ENCODE measurements at places on chromosomes 4 and X.

GRCh38 chr4:101306225-101306624 is 41.1 kb downstream of the PPP3CA start:
- no peak for DNase-seq

GRCh38 chrX:69257499-69258127 is 92.4 kb upstream of the PJA1 start:
- no peak for DNase-seq

- no peak for DNase-seq
These were observed 859.3 kb upstream of the LCORL start for GRCh38 chr4:18880871-18881270.

DNA sequence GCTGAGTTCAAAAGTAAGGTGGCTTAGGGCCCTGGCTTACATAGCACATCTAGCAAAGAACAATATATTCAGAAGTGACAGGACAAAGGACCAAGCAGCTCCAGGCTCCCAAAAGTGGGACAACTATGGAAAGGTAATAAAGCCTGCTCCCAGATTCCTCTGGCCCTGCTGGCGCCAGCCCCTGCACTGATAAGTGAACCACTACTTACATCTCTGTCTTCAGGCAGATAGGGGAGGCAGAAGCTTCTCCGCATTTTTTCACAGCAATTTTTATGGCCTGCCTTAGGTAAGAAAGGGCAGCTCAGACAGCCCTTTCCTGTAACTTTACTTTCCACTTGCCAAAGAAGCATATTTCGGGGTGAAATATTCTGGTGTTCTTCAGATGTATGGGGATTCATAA is 83.9 kb downstream of the MTNR1A start:
- DNase-seq, result no peak

DNA sequence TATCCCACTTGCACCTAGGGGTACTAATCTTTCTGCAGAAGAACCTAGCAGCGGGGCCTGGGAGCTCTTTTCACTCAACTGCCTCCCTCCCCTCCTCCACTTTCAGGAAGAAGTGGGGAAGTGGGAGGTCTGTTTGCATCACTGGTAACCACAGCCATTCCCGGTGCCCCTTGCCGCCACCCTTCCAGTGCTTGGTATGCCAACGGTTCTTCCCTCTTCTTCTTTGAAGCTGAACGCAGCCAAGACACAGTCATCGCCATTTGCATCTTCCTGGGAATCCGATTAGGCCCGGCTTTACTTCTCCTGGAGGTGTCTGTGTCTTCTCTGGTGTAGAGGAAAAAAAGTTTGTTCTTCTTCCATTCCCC is 47.2 kb upstream of the RBPJ start:
- DNase-seq, result no peak

DNA sequence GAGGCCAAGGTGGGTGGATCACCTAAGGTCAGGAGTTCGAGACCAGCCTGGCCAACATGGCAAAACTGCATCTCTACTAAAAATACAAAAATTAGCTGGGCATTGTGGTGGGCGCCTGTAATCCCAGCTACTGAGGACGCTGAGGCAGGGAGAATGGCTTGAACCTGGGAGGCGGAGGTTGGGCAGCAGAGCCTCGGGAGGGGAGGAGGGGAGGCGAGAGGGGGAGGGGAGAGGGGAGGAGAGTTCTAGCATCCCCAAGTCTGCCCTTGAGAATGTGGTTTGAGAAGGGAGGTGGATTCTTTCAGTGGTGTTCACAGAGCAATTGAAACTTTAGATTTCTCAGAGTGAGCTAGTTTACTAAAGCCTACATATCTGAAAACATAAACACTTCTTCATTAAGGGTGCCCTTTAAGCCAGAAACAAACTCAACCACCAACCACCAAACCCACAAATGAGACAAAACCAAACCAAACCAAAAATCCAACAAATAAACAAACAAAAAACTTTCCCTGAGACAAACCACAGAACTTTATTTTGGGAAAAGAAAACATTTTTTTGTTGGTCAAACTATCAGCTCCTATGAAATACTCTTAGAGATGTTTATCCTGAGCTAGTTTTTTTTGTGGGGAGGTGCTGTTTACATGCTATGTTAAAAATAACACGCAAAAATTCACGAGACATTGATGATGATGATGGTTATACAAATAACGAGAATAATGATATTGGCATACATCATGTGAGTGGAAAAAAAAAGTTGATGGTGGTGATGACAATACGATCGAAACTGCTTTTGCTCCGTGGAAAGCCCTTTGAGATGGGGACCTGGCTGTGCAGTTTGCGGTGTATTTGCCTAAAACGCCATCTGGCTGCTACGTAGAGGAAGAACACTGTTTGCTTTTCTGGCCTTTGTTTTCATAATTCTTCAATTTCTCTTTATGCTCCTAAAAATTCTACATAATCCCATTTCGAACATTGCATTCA is 98.2 kb upstream of the PRKX start:
- DNase-seq, result no peak

DNA sequence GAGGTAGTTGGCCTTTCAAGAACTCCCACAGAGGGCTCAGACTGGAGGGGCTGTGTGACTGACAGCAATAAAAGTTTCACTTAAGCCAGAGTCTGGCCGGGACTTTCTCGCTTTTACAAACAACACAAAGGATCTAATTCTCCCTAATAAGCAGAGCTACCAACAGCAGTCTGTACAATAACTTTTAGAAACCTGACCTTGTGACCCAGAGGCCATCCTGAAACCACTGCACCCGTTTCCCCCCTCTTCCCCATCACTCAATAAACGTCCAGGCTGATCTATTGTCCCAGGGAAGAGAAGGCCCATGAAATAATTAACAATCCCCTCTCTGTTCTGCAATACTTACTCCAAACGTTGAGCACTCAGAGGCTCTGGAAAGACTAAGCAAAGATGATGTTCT is 442.4 kb downstream of the ZIC3 start:
- no peak for DNase-seq

- DNase-seq, result no peak
These were observed 33.6 kb upstream of the GTPBP6 start for GRCh38 chrX:352181-352580.

DNA sequence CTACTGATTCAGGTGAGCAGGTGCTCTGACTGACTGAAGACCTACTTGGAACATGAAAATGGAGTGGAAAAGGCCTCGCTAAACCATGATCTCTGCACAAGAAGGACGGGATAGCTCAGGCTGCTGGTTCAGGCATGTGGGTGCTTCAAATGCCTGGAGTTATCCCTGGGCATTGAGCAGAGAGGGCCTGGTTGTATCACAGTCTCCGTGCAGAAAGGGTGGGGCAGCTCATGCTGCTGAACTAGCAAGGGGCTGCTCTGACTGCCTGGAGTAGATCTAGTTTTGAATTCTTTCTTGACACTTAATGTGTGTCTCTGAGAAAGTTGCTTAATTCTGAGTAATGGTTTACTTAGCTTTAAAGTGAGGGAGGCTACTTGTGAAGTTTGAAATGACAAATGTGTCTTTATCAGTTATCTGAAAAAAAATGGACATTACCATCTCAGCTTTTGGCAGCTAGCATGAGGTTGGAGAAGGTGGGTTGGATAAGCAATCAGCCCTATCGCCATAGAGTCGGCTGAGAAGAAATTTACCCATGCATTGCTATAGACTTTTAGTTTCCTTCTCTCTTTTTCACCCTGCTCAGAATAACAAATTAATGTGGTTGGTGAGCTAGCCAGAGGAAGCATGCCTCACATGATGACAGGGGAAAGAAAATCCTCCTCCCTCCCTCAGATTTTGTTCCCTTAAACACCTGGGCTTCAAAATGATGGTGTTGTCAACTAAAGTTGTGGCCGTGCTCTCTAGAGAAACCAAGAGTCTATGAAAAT is 832.4 kb downstream of the STIM2 start:
- DNase-seq, result no peak

GRCh38 chrX:18649498-18649951 is 22.4 kb downstream of the RS1 start:
- no peak for DNase-seq

DNA sequence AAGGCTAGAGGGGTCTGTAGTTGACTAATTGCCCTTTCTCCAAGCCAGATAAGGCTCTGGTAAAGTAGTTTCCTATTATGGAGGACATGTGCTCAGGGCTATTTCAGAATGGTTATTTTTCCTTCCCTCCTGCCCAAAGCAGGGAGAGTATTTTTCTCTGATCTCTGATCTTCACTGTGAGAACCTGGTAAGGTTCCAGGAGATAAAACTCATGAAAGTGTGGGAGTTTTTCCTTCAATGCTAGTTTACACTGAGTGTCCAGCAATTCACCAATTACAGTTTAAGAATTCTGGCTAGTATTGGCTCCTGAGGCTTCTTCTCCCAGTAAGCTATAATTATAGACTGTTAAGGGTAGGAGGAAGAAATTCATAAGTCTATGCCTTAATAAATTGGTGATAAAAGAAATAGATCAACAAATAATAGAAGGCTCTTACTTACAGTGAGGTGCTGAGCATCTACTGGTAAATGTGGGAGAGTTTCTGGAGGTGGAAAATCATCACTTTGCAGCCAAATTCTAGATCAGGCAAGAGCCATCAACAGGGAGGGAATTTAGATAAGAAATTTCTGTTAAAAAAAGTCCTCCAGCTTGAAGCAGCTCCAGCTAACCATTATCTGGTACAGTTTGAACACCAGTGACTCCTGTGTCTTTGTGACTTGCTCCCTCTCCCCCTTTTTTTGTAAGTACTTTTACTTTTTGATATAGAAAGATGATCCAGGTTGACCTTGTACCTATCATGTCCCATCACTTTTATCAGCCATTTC is 30.9 kb downstream of the CASP6 start:
- no peak for DNase-seq

DNA sequence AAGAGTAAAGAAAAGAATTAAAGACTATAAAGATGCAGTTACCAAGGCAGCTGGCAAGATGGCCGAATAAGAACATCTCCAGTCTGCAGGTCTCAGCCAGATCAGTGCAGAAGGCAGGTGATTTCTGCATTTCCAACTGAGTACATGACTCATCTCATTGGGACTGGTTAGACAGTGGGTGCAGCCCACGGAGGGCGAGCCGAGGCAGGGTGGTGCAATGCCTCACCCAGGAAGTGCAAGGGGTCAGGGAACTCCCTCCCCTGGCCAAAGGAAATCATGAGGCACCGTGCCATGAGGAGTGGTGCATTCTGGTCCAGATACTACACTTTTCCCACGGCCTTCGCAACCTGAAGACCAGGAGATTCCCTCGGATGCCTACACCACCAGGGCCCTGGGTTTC is 20.5 kb downstream of the SPIN4 start:
- DNase-seq, result no peak

DNA sequence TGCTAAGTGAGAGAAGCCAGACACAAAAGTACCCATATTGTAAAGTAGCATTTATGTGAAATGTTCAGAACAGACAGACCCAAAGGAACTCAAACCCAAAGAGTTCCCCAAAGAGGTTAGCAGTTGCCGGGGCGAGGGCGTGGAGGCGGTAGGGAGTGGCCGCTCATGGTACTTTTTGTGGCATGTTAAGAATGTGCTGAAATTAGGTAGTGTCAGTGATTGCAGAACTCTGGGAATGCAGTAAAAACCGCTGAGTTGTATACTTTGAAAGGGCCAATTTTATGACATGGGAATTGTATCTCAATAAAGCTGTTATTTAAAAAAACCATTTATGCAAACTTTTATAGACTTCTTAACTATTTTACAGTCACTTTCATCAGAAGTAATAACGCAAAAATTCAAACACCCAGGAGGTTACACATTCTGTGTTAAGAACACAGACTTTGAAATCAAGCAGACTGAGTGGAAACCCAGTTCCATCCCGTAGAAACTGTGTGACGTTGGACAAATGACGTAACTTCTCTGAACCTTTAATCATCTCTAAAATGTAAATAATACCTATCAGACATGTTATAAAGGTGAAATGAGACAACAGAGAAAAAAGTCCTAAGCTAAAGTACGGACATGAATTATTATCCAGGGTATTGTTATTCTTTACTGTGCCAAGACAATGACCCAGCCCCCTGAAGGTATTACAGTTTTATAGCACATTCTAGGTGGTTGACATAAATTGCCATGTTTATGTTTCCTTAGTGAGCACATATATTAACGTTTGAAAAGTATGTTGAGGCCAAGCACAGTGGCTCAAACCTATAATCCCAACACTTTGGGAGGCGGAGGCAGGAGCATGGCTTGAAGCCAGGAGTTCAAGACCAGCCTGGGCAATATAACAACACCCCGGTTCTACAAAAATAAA is 19.7 kb downstream of the ZFP42 start:
- DNase-seq, result no peak
